Prostate gland (tissue), 2 donors: ENCODE measurements at places on chromosomes 13 and 19.

- no peak for DNase-seq
These were observed 21.6 kb upstream of the NAA16 start for GRCh38 chr13:41289463-41289881.

DNA sequence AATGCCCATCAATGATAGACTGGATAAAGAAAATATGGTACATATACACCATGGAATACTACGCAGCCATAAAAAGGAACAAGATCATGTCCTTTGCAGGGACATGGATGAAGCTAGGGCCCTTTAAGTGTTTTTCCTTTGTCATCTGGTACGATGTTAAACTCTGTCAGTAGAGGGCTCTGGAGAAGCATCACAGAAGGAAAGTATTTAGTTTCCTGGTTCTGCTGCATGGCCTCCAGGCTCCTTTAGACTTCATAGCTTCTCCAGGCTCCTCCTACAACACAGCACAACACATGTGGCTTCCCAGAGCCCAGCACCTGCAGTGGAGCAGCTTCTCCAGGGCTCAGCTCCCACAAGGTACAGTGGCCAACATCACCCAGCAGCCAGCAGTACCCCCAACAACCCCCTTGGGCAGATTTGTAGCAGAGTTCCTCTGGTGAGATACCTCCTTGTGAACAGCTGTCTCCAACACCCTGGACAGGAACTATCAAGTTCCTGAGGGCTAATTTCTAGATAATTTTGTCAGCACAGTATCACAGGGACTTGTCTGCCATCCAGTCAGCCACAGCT is 63.4 kb downstream of the KCTD12 start:
- no peak for DNase-seq

DNA sequence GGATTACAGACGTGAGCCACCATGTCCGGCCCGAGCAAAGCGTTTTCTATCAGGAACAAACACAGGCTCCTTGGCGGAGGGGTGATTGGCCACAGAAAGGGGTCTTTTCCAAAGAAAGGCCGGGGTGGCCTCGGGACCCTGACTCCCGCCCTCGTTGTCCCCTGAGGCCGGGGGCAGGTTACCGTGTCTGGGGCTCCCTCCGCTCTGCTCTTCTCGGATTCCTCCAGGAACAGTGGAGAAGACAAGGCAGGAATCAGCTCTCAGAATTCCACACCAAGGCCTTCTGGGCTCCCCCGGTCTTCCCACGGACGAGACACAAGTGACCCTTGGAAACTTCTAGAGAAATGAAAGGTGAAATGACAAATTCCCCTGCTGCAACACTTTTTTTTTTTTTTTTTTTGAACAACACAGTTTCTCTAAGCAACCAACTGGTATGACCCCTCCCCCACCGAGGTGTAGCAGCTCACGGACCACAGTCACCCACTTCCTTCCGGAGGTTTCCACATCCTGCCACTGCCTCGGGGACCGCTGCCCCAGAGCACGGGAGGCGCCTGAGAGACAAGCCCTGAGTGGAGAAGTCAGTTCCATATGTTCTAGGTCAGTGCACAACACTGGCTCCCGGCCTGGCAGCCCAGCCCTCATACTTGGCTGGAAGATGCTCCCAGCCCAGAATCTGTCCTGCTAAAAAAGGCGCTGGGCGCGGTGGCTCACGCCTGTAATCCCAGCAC is 11.0 kb downstream of the MOB3A start:
- no peak for DNase-seq

DNA sequence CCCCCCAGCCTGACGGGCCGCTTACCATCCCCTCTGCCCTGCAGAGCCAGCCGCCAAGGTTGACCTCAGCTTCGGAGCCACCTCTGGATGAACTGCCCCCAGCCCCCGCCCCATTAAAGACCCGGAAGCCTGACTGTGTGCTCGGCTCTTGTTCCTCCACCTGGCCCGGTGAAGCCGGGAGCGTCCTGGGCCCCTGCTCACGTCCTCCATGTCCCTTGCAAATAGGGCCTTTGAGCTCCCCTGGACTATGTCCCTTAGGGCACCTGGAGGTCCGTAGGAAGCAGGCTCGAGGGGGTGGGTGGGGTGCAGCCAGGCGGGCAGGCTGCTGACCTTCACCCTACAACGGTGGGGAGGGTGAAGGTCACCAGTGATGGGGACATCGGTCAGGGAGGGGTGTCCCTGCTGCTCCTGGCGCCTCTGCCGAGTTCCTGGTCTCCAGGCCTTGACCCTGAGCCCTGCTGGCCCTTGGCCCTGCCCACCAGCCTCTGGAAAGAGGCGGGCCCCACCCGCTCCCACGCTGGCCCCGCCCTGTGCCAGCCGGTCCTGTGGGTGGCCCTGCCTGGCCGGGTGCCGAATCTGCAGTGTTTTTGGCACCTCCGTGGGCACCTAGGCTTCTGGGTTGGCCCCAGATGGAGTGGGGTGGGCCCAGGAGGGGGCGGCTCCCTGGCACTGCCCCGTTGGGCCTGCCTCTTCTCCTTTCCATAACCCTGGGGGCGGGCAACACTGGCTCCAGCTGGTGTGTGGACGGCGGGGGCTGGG is 3.3 kb downstream of the ATP5F1D start:
- peak; percentile 56 for DNase-seq

- peak; percentile 54 for DNase-seq
These were observed at the start of gene SSBP4 for GRCh38 chr19:18419195-18419698. Gene SSBP4 (plus strand): TSS chr19:18419398. CDS start chr19:18419649, 251 bp downstream.

- DNase-seq: no peak
These were observed 26.6 kb upstream of the CALM3 start for GRCh38 chr19:46574533-46574932.

GRCh38 chr19:7863157-7863970 is 10.8 kb downstream of the PRR36 start:
- no peak for DNase-seq

- no peak for DNase-seq
These were observed 153.5 kb downstream of the KCNRG start for GRCh38 chr13:50168786-50169185.

- DNase-seq: no peak
These were observed 4.1 kb downstream of the SLC10A2 start for GRCh38 chr13:103062079-103062478.

- DNase-seq: no peak
These were observed 313.2 kb downstream of the SHISA2 start for GRCh38 chr13:25738342-25739196.

DNA sequence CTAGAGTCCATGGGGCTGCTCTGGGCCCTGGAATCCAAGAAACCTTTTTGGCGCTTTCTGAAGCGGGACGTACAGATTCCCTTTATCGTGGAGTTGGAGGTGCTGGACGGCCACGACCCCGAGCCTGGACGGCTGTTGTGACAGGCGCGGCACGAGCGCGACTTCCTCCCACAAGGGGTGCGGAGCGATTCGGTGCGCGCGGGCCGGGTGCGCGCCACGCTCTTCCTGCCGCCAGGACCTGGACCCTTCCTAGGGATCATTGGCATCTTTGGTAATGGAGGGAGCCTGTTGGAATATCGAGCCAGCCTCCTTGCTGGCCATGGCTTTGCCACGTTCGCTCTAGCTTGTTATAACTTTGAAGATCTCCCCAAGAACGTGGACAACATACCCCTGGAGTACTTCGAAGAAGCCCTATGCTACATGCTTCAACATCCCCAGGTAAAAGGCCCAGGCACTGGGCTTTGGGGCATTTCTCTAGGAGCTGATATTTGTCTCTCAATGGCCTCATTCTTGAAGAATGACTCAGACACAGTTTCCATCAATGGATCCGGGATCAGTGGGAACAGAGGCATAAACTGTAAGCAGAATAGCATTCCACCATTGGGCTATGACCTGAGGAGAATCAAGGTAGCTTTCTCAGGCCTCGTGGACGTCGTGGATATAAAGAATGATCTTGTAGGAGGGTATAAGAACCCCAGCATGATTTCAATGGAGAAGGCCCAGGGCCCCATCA is 3.5 kb upstream of the ZFP82 start:
- no peak for DNase-seq

GRCh38 chr19:12766051-12766521 is 9.3 kb downstream of the HOOK2 start:
- peak; percentile 60 for DNase-seq

DNA sequence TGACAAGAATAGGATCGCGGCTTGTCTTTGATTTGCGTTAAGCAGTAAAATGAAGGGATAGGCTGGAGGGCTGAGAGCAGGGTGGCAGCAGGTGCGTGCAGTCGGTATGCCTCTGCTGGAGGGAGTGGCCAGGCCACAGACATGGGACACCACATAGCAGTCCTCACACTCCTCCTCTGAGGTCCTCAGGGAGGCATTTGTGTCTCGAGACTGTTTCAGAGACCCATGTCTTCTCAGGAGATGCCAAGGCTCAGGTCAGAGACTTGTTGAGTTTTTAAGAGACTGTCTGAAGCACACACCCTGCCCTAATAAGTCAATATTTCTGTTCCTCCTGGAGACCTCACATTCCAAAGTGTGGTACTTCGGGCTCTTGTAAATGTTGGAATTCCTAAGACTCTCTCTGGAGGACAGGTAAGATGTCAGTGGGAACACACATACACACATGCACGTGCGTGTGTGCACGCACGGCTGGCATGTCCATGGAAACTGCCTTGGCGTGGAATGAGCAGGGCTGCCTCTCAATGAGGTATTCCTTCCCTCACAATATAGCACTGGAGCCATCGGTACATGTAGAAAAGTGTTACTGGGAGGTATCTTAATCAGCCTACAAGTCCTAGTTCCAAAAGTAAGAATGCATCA is 46.4 kb downstream of the COL4A2 start:
- DNase-seq: no peak

DNA sequence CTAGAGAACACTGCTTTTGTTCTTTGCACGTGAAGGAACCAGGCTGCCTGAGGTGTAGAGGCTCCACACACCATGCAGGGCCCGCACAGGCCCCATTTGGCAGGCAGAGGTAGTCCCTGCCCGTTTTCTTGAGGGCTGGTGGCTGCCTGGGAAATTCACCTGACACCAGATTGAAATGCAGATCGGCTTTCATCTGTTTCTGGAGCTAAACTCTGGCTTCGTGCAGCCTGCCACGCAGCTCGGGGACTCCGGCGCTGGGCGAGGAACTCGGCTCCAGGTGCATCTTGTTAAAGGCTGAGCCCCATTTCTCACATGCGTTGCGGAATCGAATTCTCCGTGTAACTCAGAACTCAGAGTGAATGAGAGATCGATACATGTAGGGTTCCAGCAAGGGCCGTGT is 37.7 kb downstream of the ATP11A start:
- DNase-seq: no peak

- no peak for DNase-seq
These were observed 126.4 kb downstream of the SPRY2 start for GRCh38 chr13:80214521-80214991.

DNA sequence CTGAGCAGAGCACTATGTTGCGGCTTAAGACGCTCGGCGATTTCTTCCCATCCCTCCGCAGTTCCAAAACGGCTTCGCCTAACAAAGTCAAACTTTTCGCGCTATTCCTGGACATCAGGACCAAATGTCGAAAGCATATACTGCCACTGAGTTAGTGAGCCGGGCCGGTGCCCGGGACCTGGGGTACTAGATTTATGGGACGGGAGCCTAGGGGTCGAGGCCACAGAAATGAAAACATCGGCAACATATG is 699 bp downstream of the RCBTB2 start:
- DNase-seq: no peak

DNA sequence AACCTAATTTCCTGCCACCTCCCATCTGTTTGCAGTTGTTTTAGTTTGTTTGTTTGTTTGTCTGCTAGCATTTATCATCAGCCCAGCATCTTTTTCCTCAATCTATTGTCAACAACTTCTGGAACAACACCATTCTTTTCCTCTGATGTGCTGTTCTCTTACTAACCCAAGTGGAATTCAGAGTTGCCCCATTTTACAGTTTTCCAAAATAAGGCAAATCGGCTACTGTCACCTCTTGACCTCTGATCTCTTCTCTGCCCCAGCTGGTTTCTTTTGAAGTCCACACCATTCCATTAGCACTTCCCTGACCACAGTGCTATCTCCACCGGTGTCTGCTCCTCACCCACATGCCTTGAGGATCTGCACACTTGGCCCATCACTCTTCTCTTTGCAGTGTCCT is 102.4 kb downstream of the EFNB2 start:
- no peak for DNase-seq

DNA sequence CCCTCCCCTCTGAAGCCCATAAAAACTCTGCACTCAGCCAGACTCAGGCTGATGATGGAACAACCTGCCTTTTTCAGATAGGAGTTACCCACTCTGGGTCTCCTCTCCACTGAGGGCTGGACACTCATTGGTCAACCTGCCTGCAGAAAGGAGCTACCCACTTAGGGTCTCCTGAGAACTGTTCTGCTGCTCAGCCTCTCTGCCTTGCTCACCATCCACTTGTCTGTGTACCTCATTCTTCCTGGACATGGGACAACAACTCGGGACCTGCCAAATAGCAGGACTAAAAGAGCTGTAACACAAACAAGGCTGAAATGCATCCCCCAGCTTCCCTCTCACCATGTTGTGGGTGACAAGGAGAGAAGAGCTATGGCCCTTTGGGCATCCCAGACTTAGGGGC is 18.4 kb upstream of the RCBTB2 start:
- DNase-seq: no peak

- no peak for DNase-seq
These were observed 61.9 kb downstream of the LHFPL6 start for GRCh38 chr13:39540929-39541605.

- no peak for DNase-seq
These were observed 29.4 kb downstream of the ATP4B start for GRCh38 chr13:113628291-113629270.

- DNase-seq: no peak
These were observed 158.7 kb downstream of the VWA8 start for GRCh38 chr13:41802043-41802683.

DNA sequence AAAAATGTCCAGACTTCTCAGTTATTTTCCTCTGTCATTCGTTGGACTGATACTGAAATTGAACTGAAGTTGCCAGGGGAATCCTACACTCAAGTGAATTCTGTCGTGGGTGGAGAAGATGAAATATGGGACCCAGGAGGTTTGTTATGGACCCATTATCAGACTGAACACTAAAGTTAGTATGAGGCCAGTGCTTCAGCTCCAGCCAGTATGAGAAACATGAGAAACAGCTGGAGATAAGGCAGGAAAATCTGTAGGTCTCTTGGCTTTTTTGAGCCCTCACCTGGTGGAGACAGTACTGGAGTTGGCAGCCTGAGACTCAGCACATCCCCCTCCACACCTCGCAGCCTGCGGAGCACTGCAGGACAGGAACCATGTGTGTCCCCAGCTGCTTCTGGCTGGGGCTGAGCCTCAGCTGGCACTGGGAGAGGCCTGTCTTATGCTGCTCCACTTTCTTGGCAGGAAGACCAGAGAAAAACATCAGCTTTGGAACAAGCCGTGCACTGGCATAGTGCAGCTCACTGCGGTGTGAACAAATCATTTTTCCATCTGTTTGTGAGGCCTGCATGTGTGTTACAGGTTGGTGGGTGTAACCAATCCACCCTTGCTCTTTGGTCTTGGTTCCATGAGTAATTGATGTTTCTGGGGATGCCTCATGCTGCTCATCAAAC is 641.0 kb downstream of the FGF9 start:
- no peak for DNase-seq

GRCh38 chr19:35692010-35692409 is 12.3 kb upstream of the ZBTB32 start:
- no peak for DNase-seq

GRCh38 chr13:44575035-44575434 is 1.1 kb downstream of the TSC22D1 start:
- no peak for DNase-seq
